ENCODE measurements at places on chromosomes 11 and 22.

DNA sequence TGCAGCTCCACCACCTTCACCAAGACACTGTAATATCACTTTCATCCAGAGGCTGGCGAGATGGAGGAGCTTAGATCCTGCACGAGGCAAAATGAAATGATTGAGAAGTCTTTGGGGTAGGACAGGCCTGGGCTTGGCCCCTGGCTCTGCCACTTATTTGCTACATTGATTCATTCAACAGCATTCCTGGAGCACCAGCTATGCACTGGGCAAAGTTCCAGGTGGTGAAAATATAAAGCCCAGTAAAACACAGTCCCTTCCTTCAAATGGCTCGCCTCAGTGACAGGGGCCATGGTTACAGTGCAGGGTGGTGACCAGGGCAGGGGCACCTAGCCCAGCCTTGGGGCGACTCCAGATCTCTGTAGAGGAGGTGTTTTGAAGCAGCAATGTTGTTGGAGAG is 19.7 kb downstream of the ALX4 start:
- no peaks in the 10 kb centered on the region for H3K27me3 ChIP-seq
- no peak overlapping the region for H3K4me3 ChIP-seq
- DNase-seq, result no peak
- H3K4me1 ChIP-seq, result no peaks in the 10 kb centered on the region
- H3K36me3 ChIP-seq, result no peaks in the 10 kb centered on the region
- H3K27ac ChIP-seq, result no peak overlapping the region

GRCh38 chr11:94933223-94934130 is 39.9 kb downstream of the CWC15 start:
- no peaks in the 10 kb centered on the region for H3K4me1 ChIP-seq
- H3K27ac ChIP-seq, result no peak overlapping the region
- no peak for DNase-seq
- no peaks in the 10 kb centered on the region for H3K36me3 ChIP-seq

DNA sequence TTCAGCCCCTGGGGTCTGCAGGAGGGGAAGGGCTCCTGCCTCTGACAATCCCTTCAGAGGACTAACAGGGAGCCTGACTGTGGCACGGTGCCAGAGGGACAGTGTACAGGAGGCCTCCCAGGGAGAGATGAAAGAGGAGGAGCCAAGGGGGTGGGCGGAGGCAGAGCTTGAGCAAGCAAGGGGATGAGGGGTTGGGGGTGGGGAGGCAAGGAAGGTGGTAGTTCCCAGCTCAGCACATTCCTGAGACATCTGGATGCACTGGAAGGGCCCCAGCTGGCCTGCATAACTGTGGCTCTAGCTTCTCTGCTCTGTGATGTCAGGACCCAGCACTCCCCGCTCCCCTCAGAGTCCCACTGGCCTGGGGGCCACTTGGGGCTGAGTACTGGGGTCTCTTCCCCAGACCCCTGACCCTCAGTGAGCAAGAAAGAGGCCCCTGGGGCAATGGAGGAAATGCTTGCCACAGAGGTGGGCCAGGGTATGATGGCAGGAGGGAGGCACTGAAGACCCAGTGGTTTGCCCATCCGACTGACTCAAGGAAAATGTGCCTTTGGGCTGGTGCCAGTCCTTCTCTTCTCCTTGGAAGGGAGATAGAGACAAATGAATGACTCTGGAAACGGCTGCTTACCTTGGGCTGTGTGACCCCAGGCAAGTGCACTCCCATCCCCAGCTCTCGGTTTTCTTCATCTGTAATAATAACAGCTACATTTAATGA is 13.3 kb downstream of the CREB3L1 start:
- H3K4me3 ChIP-seq, result no peak overlapping the region
- no peak for DNase-seq
- no peak overlapping the region for H3K27ac ChIP-seq
- no peaks in the 10 kb centered on the region for H3K27me3 ChIP-seq

DNA sequence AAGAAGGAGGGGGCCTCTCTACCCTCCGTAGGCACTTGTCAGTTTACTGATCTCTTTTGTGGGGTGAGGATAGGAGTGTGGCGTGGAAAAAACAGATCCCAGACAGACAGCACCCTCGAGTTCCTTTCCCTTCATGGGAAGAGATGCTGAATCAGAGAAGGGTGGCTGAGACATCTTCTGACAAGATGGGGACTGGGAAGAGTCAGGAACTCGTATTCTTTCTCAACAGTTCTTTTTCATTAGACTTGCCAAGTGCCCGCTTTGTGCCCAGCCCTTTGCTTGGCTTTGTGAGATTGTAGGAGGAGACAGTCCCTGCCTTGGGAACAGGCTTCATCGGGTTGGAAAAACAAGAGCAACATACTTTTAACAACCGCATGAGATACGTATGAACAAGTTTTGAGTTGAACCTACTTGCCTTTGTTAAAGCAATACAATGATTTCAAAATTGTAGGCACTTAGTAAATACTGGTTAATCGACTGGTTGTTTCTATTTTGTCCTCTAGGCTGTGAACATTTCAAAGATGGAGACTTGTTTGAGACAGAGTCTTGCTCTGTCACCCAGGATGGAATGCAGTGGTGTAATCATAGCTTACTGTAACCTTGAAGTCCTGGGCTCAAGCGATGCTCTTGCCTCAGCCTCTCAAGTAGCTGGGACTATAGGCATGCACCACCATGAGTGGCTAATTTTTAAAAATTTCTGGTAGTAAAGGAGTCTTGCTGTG is 1.1 kb downstream of the RRM1 start:
- H3K36me3 ChIP-seq, result no peaks in the 10 kb centered on the region
- peaks cover 9% of the 10 kb centered on the region for H3K4me1 ChIP-seq
- peak overlapping the region; percentile 71 for H3K27ac ChIP-seq
- H3K4me3 ChIP-seq, result peak overlapping the region; percentile 96

- no peaks in the 10 kb centered on the region for H3K36me3 ChIP-seq
- H3K27ac ChIP-seq, result no peak overlapping the region
- H3K4me1 ChIP-seq, result no peaks in the 10 kb centered on the region
- no peak overlapping the region for H3K4me3 ChIP-seq
- DNase-seq, result no peak
Measured at GRCh38 chr11:124078591-124078990, 36.7 kb upstream of the VWA5A start.

GRCh38 chr11:33258631-33259205 is 1.5 kb downstream of the HIPK3 start:
- H3K4me1 ChIP-seq, result peaks cover 31% of the 10 kb centered on the region
- no peak for DNase-seq
- peak overlapping the region; percentile 99 for H3K27ac ChIP-seq
- peak overlapping the region; percentile 83 for H3K4me3 ChIP-seq
- no peaks in the 10 kb centered on the region for H3K36me3 ChIP-seq

DNA sequence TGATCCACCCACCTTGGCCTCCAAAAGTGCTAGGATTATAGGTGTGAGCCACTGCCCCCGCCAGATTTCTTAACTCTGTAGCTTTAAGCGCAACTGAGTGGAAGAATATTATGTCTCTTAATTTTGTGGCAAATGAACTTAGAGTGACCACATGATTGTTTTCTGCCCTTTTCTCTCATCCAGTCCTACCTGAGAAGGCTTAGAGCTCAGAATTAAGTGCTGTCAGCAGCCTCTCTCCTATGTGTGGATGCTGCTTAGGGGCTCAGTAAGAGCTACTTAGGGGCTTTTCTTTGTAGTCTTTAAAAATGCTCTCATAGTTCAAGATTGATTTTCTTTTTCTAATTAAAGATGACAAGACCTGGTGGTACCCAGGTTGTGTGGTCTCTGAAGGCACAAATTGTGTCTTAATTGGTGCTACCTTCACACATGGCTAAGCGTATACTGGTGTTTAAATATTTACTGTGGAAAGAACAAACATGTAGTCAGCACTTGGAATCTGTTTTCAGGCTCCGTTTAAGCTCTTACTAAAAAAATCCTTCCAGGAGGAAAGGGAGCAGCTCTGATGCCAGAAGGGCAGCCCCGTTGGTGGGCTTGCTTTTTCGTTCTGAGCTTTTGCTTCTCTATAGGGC is 59.3 kb downstream of the DEPDC5 start:
- no peaks in the 10 kb centered on the region for H3K4me1 ChIP-seq
- no peaks in the 10 kb centered on the region for H3K27me3 ChIP-seq
- H3K4me3 ChIP-seq, result no peak overlapping the region
- no peak overlapping the region for H3K27ac ChIP-seq
- peaks cover 33% of the 10 kb centered on the region for H3K36me3 ChIP-seq
- no peak for DNase-seq

Data from HCT116 (cell line).